ENCODE measurements at places on chromosomes 2 and 18.
A peak's percentile ranks its signal among the peaks of the same experiment; 100 is the strongest.

DNA sequence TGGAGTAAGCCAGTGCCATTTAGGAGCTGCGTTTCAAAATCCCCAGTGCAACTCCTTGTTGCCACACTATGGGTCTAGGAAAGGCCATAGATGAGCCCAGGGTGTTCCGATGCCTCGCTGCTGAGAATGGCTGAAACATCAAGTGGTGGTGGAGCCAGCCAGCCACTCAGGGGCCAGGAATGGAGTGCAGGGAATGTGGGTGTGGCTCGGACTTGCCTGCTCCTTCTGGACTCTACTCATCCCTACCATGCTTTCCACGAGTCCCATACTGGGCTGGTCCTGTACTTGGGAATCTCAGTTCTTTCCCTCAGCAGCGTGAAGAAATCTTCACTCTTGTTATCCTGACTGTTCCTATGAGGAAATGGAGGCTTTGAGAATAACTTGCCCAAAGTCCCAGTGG is 143.5 kb downstream of the INSIG2 start:
- DNase-seq, result no peak

DNA sequence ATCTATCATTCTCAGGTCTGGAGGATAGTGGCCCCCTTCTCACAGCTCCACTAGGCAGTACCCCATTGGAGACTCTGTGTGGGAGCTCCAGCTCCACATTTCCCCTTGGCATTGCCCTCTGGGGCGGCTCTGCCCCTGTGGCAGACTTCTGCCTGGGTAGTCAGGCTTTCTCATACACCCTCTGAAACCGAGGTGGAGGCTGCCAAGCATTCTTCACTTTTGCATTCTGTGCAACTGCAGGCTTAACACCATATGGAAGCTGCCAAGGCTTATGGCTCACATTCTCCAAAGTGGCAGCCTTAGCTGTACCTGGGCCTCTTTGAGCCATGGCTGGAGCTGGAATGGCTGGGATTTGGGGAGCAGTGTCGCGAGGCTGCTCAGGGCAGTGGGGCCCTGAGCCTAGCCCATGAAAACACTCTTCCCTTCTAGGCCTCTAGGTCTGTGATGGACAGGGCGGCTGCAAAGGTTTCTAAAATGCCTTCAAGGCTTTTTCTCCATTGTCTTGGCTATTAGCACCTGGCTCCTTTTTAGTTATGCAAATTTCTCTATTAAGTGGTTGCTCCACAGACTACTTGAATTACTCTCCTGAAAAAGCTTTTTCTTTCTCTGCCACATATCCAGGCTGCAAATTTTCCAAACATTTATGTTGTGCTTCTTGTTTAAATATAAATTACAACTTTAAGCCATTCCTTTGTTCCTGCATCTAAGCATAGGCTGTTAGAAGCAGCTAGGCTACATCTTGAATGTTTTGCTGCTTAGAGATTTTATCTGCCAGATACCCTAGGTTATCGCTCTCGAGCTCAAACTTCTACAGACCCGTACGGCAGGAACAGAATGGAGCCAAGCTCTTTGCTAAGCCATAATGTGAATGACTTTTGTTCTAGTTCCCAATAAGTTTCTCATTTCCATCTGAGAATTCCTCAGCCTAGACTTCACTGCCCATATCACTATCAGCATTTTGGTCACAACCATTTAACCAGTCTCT is 206.5 kb downstream of the CPS1 start:
- DNase-seq, result no peak

- no peak for DNase-seq
These were observed 13.4 kb downstream of the ARHGEF4 start for GRCh38 chr2:130849896-130850787.

- no peak for DNase-seq
These were observed 148.2 kb upstream of the ITGA4 start for GRCh38 chr2:181308766-181309515.

GRCh38 chr2:224682134-224682533 is 34.0 kb downstream of the CCDC195 start:
- DNase-seq, result no peak

- DNase-seq, result no peak
These were observed 385.7 kb downstream of the STK39 start for GRCh38 chr2:167861574-167862193.

DNA sequence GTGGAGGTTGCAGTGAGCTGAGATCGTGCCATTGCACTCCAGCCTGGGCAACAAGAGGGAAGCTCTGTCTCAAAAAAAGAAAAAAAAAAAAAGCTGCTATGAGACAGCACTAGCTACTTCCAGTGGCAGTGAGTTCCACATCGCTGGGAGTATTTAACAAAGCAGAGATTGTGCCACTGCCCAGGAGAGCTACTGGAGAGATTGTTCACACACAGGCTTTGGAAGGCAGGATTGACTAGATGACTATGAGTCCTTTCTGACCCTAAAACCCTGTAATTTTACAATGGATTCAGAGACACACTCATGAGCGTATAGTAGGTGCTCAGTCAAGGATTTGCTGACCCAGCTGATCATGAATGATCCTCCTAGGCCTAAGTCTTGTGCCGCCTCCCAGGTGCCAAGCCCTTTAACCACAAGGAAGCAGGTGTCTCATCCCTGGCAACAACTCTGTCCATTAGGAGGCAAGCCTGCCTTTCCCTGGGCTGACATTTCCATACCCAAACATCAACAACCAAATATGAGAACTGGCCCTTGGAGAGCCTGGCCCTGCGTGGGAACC is 45.0 kb upstream of the ODC1 start:
- DNase-seq, result no peak

DNA sequence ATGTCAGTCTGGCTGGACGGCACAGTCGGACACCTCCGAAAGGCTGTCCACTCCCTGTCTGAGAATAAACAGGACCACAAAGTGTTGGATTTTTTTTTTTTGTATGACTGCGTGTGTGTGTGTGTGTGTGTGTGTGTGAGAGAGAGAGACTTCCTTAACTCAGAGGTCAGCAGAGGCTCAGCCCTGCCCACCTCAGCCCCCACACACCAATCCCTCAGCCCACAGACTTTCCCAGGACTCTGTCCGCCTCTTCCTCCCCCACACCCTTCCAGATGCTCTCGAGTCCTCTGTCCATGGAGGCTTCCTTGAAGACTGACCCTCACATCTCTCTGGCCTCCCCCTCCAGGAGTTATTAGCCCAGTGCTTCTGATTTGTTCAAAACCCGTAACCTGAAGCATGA is 147.3 kb downstream of the BCL11A start:
- no peak for DNase-seq

GRCh38 chr2:23709311-23709710 is 217.6 kb downstream of the ATAD2B start:
- no peak for DNase-seq

- DNase-seq, result peak; percentile 51
These were observed 87.0 kb downstream of the EPB41L3 start for GRCh38 chr18:5456577-5457461.

DNA sequence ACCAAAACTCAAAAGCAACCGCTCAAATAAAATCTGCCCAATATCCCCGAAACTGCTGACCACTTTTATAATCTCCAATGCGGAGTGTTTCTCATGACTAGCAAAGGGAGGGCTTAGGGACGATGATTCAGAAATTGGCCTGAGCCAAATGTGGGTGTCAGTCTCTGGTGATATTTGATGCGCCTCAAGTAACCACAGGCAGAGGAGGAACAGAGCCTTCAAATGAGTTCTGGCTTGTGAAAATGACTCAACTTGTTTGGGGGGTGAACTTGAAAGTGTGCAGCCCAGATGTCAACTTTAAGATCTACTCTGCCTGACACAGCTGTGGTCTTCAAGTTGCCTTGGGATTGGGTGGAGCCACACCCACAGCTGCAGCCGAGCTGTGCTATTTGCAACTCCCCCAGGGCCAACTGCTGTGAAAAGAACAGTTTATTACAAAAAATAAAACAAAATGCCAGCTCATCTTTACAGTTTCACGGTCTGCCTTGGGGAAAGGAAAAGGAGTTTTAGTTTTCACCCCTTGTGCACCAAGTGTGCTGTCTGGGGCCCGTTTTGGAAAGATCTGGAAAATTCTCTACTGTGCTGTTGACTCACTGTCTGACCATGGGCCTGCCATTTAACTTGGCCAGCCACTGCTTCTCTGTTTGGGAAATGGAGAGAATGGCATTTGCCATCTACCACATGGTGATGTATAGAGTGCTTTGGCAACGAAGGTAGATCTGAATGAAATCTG is 222.1 kb downstream of the MTX2 start:
- no peak for DNase-seq

DNA sequence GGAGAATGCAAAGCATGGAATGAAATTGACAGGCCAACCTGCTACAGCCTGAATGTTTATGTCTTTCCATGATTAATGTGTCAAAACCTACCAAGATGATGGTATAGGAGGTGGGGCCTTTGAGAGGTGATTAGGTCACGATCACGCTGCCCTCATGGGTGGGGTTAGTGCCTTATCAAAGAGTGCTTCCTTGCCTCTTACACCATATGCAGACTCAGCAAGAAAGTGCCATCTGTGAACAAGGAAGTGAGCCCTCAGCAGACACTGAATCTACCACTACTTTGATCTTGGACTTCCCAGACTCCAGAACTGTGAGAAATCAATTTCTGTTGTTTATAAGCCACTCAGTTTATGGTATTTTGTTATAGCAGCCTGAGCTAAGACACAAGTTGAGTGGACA is 147.5 kb upstream of the BCL2L11 start:
- no peak for DNase-seq

- no peak for DNase-seq
These were observed 207.5 kb downstream of the SPP2 start for GRCh38 chr2:234257859-234258561.

DNA sequence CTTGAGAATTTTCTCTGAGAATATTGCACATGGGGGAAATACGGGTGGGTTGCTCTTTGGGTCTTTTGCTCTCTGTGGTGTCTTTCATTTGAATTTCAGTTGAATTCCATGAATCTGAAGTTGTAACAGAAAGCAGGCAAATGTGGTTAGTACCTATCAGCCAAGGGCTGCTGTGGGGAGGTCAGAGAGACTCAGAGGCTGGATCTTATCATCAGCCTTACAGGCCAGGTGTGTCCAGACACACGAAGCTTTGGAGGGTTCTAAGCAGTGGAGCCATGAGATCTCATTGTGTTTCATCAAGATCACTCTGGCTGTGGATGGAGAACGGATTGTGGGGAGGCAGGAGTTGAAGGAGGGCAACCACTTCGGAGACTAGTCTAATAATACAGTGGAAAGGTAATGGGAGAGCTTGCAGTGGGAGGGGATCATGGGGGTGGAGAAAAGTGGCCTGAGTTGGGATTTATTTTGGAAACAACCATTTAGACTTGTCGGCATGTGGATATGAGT is 68.1 kb downstream of the GNAL start:
- DNase-seq, result no peak

GRCh38 chr2:218194880-218195279 is 22.1 kb upstream of the ARPC2 start:
- DNase-seq, result no peak

DNA sequence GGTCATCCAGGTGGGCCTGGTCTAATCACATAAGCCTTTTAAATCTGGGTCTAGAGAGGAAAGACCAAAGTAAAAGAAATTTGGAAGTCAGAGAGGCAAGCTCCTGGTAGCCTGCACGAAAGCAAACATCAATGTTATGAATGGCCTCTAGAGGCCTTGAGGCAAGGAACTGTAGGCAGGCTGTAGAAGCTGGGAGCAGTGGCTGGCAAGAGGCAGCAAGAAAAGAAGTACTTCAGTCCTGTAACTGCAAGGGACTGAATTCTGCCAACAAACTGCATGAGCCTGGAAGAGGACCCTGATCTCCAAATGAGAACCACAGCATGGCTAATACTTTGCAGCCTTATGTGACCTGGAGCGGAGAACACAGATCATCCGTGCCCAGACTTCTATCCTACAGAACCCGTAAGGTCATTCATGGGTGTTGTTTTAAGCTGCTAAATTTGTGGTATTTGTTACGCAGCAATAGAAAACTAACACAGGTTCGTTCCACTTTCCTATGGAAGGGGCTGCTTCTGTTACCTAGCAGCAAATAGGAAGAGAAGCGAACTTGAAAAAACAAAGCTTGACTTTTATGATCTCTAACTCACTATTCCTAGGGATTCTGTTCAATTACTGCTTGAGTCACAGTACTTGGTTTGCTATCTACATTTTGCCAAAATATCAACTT is 1.2 kb downstream of the IMMT start:
- DNase-seq, result no peak

- DNase-seq, result no peak
These were observed 75.4 kb downstream of the SH3RF3 start for GRCh38 chr2:109204412-109204811.

- no peak for DNase-seq
These were observed 144.0 kb upstream of the VRK2 start for GRCh38 chr2:57902578-57902977.

DNA sequence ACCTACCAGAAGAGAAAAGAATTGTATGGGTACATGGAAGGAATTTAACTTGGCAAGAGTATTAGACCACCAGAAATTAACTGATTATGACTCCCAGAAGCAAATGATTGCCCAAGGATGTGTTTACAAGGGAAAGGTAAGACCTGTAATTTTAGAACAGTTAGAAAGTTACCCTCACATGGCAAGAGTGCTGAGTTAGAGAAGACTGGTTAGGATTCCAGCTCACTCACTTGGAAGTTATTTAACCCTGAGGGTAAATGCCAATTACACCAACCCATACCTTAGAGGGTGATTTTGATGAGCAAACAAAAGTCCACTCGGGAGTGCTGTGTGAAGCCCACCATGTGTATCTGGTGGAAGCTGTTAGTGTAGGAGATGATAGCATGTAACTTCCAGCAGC is 170.2 kb downstream of the TPGS2 start:
- no peak for DNase-seq

DNA sequence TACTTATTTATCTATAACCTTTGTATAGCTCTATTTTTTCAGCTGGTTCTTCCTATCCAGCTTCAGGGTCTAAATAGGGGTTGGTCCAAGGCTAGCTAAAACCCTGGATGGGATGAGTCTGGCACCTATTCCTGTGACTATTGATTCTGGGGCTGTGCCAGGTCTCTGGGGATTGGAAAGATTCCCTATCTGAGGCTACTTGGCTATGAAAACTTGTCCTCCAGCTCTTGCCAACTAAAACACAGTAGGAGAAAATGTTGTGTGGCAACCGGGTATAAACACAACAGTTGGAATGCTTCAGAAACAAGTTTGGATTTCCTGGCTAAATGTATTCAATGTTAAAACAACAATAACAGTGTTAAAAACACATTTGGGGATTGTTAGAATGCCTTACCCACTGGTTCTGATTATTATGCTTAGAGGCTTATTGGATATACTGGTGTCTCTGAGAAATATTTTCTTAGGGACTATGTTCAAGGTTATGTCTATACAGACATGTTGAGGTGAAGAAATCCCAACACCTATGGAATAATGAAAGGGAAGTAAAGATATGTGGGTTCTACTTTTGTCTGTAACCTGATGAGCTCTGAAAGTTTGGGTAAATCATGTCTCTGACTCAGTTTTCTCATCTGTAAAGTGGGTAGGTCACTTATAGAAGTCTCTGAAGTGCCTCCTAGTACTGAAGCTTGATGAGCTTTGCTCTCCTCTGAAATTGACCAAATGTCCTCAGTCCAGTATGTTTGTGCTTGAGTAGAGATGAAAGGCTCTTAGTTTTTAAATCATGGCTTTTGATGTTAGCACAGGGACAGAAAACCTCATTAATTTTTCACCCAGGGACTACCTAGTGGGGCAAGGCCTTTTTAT is 460.7 kb downstream of the MTX2 start:
- no peak for DNase-seq

- DNase-seq, result no peak
These were observed 353.8 kb upstream of the SALL3 start for GRCh38 chr18:78625847-78626246.

GRCh38 chr2:239275044-239275685 is 125.7 kb downstream of the HDAC4 start:
- no peak for DNase-seq
